ENCODE measurements at places on chromosomes 1 and 21. TPM values are rescaled to one million over a fixed set of nuclear protein-coding genes. Genes with fewer than 3 reads are reported as not detected.
A peak's percentile ranks its signal among the peaks of the same experiment; 100 is the strongest.

GRCh38 chr1:173823781-173824314 is 625 bp upstream of the DARS2 start:
- H3K27ac ChIP-seq = peak overlapping the region; percentile 99
- peaks cover 17% of the 10 kb centered on the region for H3K36me3 ChIP-seq
- no peak for DNase-seq
- peaks cover 7% of the 10 kb centered on the region for H3K4me1 ChIP-seq
- H3K4me3 ChIP-seq = peak overlapping the region; percentile 96

DNA sequence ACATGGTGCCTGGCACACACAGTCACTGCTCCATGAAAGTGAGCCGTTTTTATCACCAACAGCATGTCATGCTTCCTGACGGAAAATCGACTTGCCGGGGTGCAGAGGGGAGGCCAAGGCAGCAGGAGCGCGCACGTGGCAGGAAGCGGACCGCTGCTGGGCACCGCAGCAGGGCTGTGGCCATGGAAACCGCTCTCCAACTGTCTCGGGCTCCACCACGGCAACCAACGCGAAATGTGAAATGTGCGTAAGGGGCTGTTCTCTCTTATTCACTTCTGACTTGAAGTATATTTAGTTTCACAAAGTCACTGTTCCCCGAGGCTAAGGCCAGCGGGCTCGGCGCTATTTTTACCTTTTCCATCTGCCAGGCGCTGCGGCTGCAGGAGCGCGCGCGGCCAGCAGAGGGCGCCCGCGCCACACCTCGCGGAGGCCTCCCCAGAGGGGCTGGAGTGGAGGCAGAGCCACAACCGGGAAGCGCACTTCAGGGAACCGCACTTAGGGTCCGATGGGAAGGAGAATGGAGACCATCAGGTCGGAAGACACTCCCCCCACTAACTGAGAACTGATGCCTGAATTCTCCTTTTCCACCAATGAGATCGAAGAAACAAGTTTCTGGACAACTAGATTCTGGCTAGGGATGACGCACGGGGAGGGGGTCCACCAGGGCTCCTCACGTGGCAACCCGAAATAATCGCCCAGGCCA is 19.7 kb downstream of the RCC2 start:
- no peaks in the 10 kb centered on the region for H3K4me1 ChIP-seq
- DNase-seq = peak; percentile 93
- no peak overlapping the region for H3K4me3 ChIP-seq
- no peaks in the 10 kb centered on the region for H3K27me3 ChIP-seq

DNA sequence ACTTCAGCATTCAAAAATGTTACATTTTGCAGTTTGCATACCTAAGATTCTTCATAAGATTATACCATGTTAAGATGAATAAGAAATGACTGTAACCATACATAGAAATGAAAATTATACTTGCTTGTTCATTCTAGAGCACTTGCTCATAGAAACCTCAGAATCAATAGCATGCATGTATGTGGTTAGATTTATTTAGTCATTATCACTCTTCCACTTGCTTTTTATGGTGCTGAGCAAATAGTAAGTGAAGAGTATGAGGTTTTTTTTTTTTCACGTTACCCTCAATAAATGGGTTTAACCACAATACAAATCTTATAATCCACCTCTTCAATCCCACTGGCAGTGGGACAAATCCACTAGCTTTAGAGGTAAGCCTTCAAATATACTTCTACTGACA is 84.7 kb downstream of the LRRC53 start:
- H3K27ac ChIP-seq = no peak overlapping the region
- H3K4me1 ChIP-seq = no peaks in the 10 kb centered on the region
- H3K27me3 ChIP-seq = no peaks in the 10 kb centered on the region
- DNase-seq = no peak

DNA sequence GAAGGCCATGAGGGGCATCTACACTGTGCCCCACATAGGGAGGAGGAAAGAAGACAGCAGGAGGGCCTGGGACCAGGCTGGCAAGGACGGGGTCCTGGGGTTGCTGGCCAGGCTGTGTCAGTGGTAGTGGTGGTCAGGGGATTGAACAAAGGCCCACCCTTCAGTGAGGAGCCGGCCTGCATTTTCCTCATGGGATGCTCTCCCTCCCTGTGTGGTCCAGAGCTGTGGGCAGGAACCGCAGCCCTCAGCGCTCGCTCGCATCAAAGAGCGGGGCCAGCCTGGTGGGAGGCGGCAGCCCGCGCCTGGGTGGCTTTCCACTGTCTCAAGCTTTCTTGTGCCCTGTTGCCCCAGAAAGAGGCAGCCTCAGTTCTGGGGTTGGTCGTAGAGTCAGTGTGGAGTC is 24.8 kb downstream of the LHX4 start:
- no peak for DNase-seq
- no peak overlapping the region for H3K4me3 ChIP-seq
- no peaks in the 10 kb centered on the region for H3K27me3 ChIP-seq
- H3K27ac ChIP-seq = no peak overlapping the region
- H3K4me1 ChIP-seq = 0 out of 2 replicates have a peak, but pooled peaks cover 3% of the 10 kb centered on the region

DNA sequence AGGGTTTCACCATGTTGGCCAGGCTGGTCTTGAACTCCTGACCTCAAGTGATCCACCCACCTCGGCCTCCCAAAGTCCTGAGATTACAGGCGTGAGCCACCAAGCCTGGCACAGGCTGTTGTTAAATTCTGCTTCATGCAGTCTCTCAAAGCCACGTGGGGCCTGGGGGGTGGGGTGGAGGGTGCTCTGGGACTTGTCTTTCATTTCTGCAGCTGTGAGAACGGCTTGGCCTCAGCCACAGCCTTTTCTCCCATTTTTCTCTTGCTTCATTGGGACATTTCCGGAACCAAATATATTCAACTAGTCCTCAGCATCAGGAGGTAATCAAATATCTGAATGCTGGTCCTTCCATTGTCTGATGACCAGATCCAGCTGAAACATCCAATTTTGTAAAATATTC is 27.6 kb upstream of the KCNE2 start:
- no peaks in the 10 kb centered on the region for H3K36me3 ChIP-seq
- H3K27me3 ChIP-seq = no peaks in the 10 kb centered on the region
- no peak overlapping the region for H3K27ac ChIP-seq
- no peak for DNase-seq

- DNase-seq = peak; percentile 39
These were observed 934 bp downstream of the SCP2 start for GRCh38 chr1:52928015-52928404.

DNA sequence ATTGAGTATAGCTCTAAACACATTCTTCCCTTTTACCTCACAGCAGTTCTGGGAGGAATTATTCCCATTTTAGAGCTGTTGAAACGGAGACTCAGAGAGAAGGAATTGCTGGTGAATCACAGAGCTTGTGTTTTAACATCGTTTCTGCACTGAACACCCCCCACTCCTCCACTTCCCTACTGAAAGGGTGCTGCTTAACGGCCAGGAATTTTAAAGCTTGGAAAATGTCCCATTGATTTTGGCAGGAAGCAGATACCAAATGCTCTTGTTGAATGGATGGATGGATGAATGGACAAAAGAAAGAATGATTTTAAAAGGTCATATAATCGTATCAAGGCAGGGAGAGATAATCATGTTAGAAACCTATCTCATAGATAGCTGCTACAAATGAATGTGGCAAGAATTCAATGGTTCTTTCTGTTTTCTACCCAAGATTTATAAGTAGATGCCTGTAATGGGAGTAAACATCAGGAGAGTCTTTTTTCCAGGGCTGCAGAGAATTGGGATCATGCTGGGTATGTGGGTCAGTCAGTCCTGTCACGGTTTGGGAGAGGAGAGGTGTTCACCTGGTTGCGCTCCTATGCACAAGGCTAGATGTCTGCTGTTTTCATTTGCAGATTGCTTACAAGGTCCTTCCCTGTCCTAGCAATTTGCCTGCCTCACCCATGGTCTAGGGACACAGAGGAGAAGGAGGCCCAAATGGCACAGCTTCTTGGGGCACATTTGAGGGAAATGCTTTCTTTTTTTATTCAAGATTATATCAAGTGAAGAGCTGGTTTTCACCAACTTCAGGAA is 19.0 kb downstream of the FAM163A start:
- H3K4me3 ChIP-seq = no peak overlapping the region
- no peaks in the 10 kb centered on the region for H3K36me3 ChIP-seq
- no peak overlapping the region for H3K27ac ChIP-seq
- H3K4me1 ChIP-seq = no peaks in the 10 kb centered on the region
- DNase-seq = no peak
- no peaks in the 10 kb centered on the region for H3K27me3 ChIP-seq

DNA sequence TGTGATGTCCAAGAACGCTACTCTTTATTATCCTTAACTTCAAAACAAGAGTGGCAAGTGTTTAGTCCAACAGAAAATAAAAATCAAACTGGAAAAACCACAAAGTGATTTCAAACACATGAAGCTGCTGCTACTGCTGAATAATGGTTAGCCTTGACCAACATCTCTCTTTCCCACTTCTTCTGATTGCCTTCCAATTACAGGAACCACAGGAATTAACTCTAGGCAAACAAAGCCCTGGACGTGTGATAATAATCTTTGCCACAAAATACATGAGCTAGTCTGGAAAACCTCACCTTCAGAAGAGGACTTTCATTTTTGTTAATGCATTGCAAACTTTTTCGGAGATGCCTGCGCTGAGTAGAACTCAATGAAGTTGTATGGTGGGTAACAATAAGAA is 48.6 kb upstream of the COL11A1 start:
- no peaks in the 10 kb centered on the region for H3K36me3 ChIP-seq
- no peak overlapping the region for H3K4me3 ChIP-seq
- H3K27ac ChIP-seq = no peak overlapping the region
- no peak for DNase-seq
- no peaks in the 10 kb centered on the region for H3K4me1 ChIP-seq

DNA sequence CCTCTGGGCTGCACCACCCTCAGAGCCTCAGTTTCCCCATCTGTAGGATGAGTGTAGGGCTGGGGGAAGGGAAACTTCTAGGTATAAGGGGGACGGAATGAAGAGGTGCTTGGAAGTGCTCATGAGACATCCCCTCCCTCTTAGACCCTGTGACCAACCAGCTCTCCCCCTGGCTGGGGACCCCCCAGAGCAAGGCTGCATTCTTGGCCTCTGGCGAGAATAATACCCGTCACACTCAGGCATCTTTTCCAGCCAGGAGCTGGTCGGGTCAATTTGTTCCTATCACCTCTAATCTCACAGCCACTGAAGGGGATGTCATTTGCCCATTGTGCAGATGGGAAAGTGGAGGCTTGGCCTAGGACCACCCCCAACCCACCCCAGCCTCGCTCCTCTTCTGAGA is 443.0 kb downstream of the PTPRU start:
- H3K4me3 ChIP-seq = no peak overlapping the region
- H3K36me3 ChIP-seq = no peaks in the 10 kb centered on the region
- DNase-seq = no peak
- no peak overlapping the region for H3K27ac ChIP-seq
- no peaks in the 10 kb centered on the region for H3K27me3 ChIP-seq

DNA sequence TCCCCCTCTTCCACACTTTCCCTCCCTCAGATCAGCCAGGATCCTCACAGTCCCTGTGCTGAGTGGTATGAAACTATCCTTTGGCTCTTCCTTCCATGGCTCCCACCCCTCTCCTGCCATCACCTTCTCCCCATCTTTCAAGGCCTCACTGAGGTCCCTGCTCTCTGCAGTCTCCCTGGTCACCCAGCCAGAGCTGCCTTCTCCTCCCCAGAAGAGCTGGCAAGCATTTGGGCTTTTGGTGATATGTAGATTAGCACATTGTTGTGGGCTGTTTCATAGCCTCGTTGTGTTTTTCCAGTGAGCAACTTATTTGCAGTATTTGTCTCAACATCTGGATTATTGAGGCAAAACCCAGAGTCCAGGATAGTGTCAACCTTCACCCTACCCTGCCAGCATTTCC is 2.2 kb downstream of the CSF1 start:
- H3K27me3 ChIP-seq = peaks cover 52% of the 10 kb centered on the region
- H3K36me3 ChIP-seq = no peaks in the 10 kb centered on the region
- peaks cover 21% of the 10 kb centered on the region for H3K4me1 ChIP-seq
- H3K27ac ChIP-seq = no peak overlapping the region

The MAP10 gene
- polyA plus RNA-seq = 2.3 TPM

The SYNJ1 gene
- polyA plus RNA-seq = 1.4 TPM

The PTGS2 gene
- polyA plus RNA-seq = 0.12 TPM

The MAB21L3 gene
- polyA plus RNA-seq = not detected

The SLAMF7 gene
- 0.11 TPM for polyA plus RNA-seq

The CD84 gene
- polyA plus RNA-seq = not detected

The NBPF3 gene
- 3.7 TPM for polyA plus RNA-seq

The KIAA0040 gene
- 7.3 TPM for polyA plus RNA-seq
